ENCODE measurements at places on chromosomes 7 and 10. TPM values are rescaled to one million over a fixed set of nuclear protein-coding genes. Genes with fewer than 3 reads are reported as not detected.

- no peak for DNase-seq
Observed at GRCh38 chr7:87036985-87037384, 22.5 kb downstream of the ELAPOR2 start.

Gene MACC1
- 0.09 TPM for total RNA-seq

Gene CPN1
- 0.09 TPM for total RNA-seq

Gene SPDYE11
- 0.04 TPM for total RNA-seq

Gene CTBP2
- total RNA-seq: 36.8 TPM

- DNase-seq: no peak
Observed at GRCh38 chr10:106942035-106942662, 222.4 kb downstream of the SORCS1 start.

Gene RASSF4
- total RNA-seq: 53.0 TPM

GRCh38 chr10:127117125-127117524, 79.3 kb downstream of the INSYN2A start:
- peak; percentile 71 for DNase-seq

GRCh38 chr7:70766694-70767093, 365.2 kb upstream of the GALNT17 start:
- DNase-seq: no peak

GRCh38 chr7:137127058-137127457, 216.5 kb downstream of the PTN start:
- no peak for DNase-seq

Measured in muscle of leg (tissue), 16 donors.